ENCODE measurements at places on chromosomes 7 and 10.

DNA sequence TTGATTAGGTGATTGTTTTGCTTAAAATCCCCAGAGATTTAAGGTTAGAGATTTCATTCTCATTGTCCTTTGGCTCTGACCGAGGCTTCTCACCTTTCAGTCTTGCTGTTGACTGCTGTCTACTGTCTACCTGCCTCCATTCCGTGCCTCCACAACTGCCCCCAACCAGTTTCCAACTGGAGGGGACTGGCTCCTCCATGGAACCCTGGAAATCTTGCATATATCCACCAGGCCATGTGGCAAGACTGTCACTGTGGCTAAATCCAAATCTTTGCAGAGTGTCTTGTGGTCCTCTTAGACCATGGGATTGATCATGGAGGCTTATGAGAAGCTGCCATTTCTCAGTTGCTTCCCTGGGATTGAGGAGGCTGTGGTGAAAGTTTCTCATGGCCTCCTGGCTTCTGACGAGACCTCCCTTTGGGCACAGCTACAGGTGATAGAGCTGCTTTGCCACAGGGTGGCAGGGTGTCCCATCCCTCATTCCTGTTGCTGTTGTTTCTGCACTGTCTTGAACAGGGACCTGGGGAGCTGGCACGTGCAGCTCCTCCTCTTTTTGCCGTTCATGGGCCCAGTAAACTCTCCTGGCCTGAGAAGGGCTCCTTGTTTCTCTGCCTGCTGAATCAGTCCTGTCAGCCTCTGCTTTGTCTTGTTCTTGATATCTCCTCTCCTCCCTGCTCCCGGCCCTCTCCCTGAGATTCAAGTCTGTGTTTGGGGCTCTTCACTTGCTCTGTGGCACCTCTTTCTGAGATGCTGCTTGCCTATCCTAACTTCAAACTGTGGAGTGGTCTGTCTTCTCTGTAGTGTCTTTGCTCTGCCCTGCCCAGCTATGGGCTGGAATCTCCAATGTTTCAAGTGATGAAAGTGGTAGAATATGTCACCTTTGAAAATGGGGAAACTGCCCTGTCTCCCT, 63.6 kb upstream of the IGFBP3 start:
- no peak for DNase-seq

GRCh38 chr7:104983076-104983577, 30.9 kb upstream of the KMT2E start:
- no peak for DNase-seq

DNA sequence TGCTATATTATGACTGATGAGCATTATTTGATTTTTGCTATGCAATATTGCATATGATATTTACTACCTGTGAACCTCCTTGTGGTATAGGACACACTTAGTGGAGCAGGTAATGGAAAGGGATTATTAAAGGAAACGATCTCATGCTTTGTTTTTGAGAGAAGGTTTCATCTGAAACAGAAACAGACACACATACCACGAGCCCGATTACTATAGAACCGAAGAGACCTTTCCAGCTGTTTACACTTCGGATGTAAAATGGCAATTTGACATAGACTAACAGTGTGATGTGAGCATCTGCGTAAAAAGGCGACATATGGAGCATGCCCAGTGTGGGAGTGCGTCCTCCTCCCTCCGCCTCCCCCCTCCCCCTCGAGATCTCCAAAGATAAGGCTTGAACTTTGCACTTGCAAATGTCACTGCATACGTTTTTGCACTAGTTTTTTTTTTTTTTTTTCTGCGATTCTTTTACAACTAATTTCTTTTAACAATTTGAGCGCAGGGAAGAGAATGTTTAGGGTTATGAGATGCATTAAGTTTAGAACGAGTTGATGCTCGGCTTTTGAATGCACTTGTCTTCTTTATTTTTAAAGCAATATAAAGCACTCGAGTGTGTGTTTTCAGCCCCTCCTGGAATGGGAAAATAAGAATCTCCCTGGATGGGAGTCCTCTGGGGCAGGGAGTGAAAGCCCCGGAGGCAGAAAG, 251.0 kb downstream of the NSUN6 start:
- no peak for DNase-seq

GRCh38 chr7:46764100-46764936, 817.6 kb downstream of the TNS3 start:
- no peak for DNase-seq

DNA sequence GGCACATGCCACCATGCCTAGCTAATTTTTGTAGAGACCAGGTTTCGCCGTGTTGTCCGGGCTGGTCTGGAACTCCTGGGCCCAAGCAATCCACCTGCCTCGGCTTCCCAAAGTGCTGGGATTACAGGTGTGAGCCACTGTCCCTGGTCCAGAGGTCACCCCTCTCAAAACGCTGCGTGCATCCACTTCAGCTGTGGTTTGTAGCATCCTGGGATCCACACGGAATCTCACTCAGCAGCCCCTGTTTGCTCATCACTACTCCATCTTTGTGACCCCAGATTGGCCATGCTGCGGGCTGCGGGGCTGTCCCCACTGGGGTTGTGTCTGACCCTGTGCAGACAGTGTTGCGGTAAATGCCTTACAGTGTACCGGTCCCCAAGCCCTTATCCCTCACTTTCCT, 3.5 kb downstream of the INPP5A start:
- no peak for DNase-seq

GRCh38 chr10:76778914-76779795, 858.5 kb downstream of the KCNMA1 start:
- DNase-seq = no peak

GRCh38 chr7:47217086-47217485, 364.8 kb downstream of the TNS3 start:
- DNase-seq = no peak

DNA sequence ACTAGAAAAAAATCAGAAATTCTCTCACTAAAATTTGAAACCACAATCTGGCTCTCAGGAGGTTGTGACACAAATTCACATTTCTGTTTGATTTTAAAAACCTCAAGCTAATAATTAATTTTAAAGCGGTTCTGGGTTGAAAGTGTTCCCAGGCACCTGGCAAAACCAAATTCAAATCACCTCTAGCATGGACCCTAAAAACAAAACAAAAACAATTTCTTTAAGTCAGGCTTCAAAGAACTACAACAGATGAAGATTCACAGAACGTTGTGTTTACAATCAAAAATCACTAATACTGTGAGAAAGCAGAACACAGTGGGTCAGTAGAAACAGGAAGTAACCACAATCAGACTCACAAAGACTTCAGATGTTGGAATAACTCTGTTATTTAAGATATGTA, 7.2 kb upstream of the RELN start:
- DNase-seq = no peak

GRCh38 chr7:57482-58255, 134.7 kb upstream of the FAM20C start:
- no peak for DNase-seq

DNA sequence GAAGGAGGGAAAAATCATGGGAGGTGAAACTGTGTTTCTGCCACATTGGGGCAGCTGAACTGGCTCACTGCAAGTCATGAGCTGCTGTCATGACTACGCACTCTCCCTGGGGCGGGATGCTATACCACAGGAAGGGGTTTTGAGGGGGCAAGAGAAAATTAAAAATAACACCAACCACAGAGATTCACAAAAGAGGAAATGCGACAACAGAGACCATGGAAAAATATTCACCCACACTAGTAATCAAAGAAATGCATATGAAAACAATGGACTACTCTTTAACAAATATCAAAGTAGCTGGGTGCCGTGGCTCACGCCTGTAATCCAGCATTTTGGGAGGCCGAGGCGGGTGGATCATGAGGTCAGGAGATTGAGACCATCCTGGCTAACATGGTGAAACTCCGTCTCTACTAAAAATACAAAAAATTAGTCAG, 65.2 kb upstream of the TM9SF3 start:
- peak; percentile 60 for DNase-seq

GRCh38 chr7:38453168-38453567, 178.0 kb downstream of the AMPH start:
- no peak for DNase-seq

DNA sequence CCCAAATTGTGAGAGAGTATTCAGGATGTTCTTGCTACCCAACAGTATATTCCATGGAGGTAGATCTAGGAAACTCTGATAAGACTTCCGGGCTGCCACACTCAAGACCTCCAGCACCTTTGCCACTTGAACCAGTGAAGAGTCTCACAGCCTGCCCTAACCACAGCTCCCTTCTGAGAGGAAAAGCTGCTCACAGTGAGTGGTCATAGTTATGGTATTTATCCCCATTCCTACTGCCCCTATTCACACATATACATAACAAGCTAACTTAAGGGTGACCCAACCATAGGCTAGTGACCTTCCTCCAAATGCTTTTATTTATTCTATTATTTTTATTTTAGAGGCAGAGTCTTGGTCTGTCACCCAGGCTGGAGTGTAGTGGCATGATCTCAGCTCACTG, 156.3 kb downstream of the PTEN start:
- no peak for DNase-seq

GRCh38 chr7:158409120-158409519, 178.5 kb downstream of the PTPRN2 start:
- no peak for DNase-seq

DNA sequence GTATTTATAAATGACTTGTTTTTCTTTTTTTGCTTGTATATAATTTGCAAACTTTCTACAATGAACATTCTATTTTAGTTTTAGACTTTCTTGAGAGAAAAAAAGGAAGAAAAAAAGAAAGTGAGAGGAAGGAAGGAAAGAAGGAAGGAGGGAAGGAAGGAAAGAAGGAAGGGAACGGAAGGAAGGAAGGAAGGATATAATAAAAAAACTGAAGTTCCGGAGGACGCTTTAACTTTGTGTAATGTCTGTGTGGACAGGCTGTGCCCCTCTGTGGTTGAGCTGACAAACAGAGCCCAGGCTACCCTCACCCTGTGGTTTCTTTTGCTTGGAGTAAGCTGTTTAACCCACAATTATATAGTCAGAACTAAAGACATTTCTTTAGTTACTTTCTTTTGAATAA, 108.7 kb downstream of the SEMA3D start:
- no peak for DNase-seq

DNA sequence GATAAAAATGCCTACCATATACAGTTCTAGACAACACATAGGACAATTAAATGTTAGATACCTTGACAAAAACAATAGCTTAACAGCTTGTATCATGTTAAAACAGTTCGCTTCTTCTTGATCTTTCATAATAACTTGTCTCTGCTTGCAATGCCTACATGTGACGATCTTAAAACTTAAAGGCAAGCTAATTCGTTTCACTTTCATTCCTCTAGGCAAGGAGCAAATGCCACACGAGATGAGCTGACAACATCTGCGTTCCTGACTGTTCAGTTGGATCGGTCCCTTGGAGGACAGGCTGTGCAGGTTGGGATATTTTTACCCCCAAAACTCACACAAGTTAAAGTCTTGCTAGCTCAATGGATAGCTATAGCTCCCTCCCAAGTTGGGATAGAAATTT, 51.6 kb upstream of the ARL4A start:
- DNase-seq = no peak

- DNase-seq = no peak
These were observed 20.2 kb upstream of the FHIP2A start for GRCh38 chr10:114801411-114801813.

- no peak for DNase-seq
These were observed 671.1 kb upstream of the GRM3 start for GRCh38 chr7:85972504-85973141.

GRCh38 chr10:33333260-33334101, 986 bp downstream of the NRP1 start:
- DNase-seq = peak; percentile 17

GRCh38 chr7:129470411-129470810, 31.9 kb upstream of the SMKR1 start:
- no peak for DNase-seq

- DNase-seq = no peak
These were observed 322.7 kb upstream of the PFKP start for GRCh38 chr10:2744547-2745200.

GRCh38 chr7:15715435-15715834, 29.0 kb upstream of the MEOX2 start:
- no peak for DNase-seq

GRCh38 chr7:112790586-112791003, 402 bp upstream of the TMEM168 start:
- DNase-seq = no peak

DNA sequence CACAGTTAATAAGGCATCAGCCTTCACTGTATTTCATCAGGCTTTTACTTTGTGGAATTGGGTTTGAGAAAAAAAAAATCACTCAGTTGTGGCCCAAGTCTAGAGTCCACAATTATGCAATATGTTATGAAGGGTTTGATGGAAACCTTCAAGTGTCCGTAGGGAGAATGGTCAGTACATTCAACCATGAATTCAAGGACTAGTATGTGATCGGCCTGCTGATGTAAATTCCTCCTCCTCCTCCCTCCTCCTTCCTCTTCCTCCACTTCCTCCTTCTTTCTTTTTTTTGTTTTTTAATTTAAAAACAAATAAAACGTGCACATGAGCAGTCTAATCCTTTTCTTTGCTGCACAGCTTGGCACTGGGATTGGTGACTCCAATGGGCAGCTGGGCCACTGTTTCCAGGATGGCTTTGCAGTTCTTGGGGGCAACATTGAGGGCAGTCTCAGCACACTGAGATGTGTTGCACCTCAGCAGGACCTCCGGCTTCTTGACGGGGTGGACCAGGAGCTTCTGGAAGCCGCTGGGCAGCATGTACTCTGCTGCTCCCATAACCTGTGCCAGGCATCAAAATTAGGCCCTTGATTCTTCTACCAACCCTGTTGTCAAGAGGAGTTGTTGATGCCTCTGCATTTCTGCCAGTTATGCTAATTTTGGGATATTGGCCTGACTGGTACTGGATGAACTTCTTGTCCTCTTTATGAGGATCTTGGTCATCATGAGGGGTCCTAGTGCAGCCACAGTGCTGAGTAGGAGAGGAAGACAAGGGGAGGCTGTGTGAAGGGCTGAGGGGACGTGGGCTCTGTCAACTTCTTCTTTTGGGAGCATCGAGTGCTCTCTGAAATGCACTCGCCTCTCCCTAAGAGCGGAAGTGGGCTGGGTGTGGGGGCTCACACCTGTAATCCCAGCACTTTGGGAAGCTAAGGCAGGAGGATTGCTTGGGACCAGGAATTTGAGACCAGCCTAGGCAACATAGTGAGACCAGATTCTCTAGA, 9.3 kb upstream of the IL2RA start:
- DNase-seq = no peak

- no peak for DNase-seq
These were observed 7.3 kb upstream of the ANKRD7 start for GRCh38 chr7:118217210-118217619.

- DNase-seq = no peak
These were observed 376.0 kb downstream of the SORCS3 start for GRCh38 chr10:105017116-105017515.

DNA sequence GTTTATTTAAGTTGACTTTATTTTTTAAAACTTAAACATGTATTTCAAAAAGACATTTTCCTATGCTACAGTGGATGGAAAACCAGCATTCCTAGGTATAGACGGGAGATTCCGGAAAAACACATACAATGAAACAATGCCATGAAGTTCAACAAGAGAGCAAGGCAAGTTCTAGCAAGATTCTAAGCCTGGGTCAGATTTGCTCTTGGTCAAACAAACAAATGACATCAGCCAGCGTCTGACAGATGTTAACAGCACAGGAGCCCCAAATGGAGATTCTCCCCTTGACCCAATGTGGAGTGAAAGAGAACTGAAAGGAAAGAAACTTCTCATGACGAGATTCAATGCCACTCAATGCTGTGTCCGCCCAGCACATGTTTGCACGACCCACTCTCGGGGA, 149.9 kb downstream of the NEURL1 start:
- no peak for DNase-seq
